ENCODE measurements at places on chromosomes 5 and 9.

DNA sequence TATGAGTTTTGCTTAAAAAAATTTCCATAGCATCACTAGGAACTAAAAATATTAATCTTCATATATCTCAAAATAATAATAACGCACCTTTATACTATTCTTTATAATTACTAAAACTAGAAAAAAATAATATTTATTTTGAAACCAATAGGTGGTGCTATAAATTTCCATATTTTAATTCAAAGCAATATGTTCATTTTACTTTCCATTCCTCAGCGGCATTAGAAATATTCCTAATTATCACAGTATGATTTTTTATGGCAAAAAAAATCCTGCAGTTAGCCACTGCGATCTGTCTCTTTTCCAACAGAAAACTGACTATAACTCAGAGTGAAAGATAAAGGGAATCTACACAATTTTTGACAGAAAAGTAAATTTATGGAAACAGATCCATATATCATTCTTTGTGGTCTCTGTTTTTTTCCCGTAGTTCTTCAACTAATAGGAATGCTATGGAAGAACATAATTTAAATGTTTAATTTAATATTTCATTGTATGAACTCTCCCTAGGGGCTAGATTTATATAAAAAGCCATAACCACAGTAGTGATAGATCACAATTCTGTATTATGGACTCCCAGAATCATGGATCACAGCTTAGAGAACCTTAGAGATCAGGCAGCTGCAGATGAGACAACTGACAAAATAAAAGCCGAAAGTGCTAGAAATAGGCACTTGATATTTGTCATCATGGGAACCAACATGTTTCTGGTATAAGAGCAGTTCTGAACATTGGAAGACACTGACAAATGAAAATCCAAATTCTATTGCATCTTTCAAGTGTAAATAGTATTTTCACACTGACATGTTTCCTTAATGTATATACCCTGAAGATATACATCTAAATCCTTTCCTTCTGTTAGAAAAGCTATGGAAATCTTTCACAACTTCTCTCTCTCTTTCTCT lies 167.7 kb upstream of the MPDZ start:
- no peak for DNase-seq

- DNase-seq = no peak
Observed at GRCh38 chr5:33291216-33292000, 149.4 kb upstream of the TARS1 start.

DNA sequence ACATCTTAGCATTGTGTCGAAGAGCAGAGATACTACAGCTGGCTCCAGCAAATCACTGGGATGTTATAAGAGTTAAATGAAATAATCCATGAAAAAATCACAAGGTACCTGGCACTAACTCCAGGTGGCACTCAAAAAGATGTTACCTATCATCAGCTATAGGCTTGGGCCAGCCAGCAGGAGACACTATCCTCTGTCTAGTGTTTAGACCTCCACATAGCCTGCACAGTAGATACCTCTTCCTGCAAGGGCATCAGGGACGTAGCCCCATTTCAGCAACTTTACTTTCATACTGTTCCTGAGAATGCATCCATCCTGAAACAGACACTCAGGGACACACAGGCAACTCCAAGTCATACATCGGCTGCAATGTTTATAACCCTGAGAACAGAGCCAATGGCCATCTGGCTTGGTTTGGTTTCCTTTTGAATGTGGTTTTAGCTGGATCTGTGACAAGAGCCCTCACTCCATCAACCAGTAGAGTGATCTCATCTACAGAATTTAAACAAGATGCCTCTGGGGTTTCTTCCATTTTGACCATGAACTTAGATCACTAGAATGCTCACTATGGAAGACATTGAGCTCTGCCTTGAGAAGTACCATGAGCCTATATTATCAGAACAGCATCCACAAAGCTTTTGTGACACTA lies 69.9 kb downstream of the TLE1 start:
- DNase-seq = no peak

DNA sequence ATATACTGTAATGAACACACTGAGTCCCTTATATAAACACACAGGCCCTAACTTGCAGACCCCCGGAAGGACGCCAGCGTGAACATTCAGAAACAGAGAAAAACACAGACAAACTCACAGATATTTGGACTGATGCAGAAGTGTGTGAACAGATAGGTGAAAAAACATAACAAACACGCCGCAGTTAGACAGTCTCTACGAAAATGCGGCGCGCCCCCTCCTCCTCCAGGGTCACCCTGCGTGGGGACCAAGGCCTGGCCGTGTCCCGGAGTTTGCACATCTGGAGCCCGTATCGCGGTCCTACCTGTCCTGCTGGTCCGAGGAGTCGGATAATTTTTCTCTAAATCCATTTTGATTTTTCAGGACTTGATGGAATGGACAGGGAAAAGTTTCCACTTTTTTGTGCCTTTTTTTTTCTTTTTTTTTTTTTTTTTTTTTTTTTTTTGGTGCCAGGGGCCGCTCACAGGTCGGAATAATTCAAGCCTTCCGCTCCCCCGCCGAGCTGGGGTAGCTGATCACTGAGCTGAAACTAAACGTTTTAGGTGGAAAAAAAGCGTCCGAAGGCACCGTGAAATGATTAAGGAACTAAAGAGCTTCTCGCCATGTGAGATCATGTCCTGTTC lies at the start of gene PAX5:
Gene PAX5, minus strand, starts transcription at position 587 of the 623 bp plus-strand sequence. Its CDS starts 237 bp downstream, at position 350.
- DNase-seq = no peak

GRCh38 chr5:598564-598890 lies 13.6 kb upstream of the CEP72 start:
- DNase-seq = no peak

GRCh38 chr9:2248768-2249265 lies 233.7 kb downstream of the SMARCA2 start:
- DNase-seq = no peak

GRCh38 chr5:8381972-8382371 lies 513.0 kb downstream of the MTRR start:
- DNase-seq = no peak

DNA sequence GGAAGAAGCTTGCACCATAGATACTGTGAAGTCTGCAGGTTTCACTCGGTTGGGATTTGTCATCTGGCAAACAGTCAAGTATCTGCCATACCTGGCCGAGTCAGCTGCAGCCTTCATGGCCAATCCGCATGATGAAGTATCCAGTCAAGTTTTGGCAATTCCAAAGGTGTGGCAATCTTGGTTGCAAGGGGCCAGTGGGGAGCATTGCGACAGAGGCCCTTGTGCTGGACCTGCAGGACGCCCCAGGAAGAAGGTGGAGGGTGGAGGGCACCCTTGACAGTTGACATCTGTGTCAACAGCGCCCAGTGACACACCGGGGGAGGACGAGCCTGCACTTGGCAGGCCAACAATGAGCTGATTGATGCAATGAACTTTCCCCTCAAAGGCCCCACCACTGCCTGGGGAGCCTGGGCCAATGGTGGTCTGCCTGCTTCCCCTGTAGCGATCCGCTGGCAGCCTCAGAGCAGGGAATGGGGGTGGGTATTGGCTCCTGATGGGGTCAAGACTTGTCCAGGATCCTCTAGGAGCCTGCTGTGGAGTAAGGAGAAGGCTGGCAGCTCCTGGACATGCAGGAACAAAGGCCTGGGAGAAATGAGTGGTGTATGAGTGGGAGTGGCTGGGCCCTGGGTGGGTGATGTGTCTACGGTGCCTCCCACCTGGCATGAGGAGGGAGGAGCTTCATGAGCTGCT lies 122.8 kb upstream of the PITX1 start:
- DNase-seq = no peak

DNA sequence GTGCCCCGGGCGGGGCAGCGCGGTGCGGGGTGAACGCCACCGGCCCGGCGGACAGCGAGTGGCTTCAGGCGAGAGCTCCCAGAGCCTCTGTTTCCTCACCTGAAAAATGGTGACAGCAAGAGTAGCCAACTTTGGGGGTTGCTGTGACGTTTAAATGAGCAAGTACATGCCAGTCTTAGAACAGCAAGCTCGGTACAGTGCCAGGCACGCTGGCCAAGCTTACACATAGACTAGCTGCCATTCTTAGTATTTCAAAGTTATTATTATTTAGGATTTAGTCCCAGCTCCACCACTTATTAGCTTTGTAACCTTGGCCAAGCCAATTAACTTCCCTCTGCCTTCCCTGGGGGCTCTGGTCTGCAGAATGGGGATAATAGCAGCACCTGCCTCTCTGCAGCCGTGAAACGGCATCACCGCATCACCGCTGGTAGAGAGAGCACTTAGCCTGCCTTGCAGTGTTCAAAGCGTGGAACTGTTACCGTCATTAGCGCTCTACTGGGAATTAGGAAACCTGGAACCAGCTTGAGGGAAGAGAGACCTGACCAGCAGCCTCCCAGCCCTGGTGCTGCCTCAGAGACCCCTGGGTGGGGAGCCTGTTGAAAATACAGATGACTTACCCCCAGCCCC lies at the start of gene C9orf50:
Gene C9orf50, minus strand, starts transcription at position 433 of the 627 bp plus-strand sequence. CDS start 527 bp downstream, outside the sequence.
- DNase-seq = no peak

DNA sequence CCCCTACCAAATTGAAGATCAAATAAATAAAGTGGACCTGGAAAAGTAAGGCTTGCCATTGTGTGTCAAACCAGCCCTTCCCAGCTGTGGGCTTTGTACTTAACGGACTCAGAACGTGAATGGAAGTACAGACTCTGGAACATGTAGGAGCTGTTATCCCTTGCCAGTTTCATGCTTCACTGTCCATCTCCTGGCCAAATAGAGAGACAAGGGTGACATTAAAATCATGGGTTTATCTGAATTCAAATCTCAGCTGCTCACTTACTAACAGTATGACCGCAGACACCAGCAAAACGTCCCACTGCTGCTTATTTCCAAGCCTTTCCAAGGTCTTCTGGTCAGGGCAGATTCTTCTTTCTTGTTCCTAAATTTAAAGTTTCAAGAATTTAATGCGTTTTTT lies 52.2 kb downstream of the EXOSC2 start:
- no peak for DNase-seq

- no peak for DNase-seq
Observed at GRCh38 chr9:133939171-133939785, 52.8 kb downstream of the VAV2 start.

DNA sequence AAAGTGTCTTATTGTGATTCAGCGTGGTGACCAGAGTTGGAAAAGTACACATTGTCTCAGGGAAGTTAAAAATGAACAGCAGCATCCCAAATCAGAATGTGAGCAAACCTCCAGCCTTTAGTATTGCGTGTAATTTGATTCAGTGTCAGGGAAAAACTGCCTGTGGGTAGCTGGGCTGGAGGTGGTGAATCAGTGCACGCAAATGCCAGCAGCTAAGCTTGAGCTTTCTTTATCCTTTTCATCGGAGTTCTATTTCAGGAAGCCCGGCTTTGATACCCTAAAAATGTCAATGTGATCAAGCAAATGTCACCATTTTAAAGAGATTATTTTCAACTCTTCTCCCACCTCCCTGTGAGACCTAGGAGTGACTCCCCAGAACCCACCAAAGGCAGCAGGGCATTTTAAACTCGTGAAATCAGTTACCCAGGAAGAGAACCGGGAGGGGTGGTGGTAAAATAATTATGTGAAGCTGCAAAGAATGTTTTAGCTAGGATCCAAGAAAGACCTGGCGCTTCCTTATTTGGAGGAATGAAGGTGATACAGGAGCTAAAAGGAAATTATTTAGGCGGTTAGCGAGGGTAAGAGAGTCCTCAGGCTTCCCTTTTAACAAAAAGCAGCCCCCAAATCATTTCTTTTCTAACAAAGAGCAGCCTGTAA lies 25.7 kb upstream of the C5orf47 start:
- DNase-seq = no peak

DNA sequence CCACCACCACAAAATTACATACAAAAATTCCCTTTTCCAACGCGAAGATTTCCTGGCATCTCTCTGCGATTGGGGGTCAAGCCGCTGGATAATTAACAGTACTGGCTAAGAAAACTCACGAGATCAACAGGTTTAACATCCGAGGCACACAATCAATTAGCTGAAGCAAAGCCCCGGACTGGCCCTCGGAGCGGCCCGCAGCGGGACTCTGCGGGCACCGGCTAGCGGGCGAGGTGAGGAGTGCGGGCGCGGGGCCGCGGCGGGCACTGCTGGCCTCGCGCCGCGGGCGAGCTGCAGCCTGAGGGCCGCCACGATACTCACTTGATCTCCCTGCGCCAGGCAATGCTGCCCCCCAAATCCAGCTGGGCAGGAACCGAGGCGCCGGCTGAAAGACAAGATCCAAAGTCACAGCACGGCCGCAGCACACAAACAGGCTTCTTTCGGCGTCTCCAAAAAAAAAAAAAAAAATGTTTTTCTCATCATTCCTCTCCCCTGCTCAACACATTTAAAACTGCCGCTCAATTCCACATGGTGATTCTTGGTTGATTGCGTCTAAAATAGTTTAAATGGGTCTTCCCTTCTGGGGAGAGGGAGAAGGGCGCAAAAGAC lies 210.2 kb downstream of the MEF2C start:
- no peak for DNase-seq

DNA sequence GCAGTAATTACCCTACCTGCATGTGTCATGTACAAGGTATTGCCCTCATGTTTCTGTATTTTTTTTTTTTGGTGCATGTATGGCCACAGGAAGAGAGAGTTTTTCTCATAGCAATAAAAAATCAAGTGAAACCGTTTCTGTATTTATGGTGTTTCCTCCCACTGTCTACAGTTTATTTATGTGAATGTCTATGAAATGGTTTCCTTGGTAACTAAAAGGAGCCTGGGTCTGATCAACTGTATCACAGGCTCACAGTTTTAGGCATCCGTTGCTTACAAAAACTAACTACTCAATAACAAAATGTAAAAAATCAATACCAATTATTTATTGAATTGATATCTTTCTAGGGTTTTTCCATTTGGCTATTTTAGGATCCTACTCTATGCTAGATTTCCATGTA lies 464.4 kb downstream of the TAF11L14 start:
- no peak for DNase-seq

- no peak for DNase-seq
Observed at GRCh38 chr5:119031905-119032304, 39.0 kb upstream of the DMXL1 start.

GRCh38 chr5:54309691-54310432 lies 511 bp downstream of the ARL15 start:
- peak; percentile 42 for DNase-seq

DNA sequence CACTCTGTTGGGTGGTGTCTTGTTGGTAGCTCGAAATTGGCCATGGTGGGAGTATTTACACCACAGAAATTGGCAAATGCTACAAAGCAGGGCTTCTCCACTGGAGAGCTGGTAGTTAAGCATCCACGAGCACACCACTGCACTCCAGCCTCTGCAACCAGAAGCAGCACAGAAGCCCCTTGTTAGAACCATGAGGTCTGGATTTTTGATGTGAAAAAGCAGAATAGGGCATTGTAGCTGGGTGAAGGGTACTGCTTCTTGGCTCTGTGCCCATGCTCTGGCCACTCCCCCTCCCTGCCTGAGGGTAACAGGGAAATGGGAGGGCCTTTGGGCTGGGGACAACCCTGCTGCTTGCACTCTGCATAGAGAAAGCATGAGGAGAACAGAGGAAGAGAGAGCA lies 81.2 kb upstream of the UBTD2 start:
- DNase-seq = no peak

- peak; percentile 22 for DNase-seq
Observed at GRCh38 chr9:33524306-33524947, 376 bp downstream of the ANKRD18B start.

All from activated T-cell treated with anti-CD3 and anti-CD28 coated beads, Interleukin-2, amount 50 U/mL, for 1 hour (primary cell).